ENCODE measurements at places on chromosomes 11 and 22. TPM values are rescaled to one million over a fixed set of nuclear protein-coding genes. Genes with fewer than 3 reads are reported as not detected.

The FOLR3 gene
- not detected for total RNA-seq

DNA sequence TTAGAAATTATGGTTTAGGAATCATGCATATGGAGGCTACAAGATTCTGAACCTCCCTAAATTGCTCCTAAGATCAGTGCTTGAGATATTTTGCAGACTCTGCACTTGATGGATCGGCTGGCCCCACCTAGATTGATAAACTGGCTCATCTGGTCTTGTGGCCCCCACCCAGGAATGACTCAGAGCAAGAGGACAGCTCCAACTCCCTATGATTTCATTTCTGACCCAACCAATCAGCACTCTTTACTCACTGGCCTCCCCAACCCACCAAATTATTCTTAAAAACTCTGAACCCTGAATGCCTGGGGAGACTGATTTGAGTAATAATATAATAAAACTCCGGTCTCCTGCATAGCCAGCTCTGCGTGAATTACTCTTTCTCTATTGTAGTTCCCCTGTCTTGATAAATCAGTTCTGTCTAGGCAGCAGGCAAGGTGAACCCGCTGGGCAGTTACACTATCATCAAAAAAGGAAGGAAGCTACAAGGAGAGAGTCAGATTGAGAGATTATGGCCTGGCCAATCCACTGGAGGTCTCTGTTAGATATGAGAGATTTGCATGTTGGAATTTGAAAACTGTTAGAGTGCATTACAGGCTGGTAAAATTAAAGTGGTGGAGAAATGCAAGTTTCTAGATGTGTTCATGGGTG, 245.8 kb downstream of the CSNK2A3 start:
- no peak overlapping the region for H3K27ac ChIP-seq
- H3K4me1 ChIP-seq: no peaks in the 10 kb centered on the region
- H3K36me3 ChIP-seq: no peaks in the 10 kb centered on the region
- H3K4me3 ChIP-seq: no peak overlapping the region
- no peaks in the 10 kb centered on the region for H3K27me3 ChIP-seq
- no peak for DNase-seq

The CTSW gene
- total RNA-seq: not detected

DNA sequence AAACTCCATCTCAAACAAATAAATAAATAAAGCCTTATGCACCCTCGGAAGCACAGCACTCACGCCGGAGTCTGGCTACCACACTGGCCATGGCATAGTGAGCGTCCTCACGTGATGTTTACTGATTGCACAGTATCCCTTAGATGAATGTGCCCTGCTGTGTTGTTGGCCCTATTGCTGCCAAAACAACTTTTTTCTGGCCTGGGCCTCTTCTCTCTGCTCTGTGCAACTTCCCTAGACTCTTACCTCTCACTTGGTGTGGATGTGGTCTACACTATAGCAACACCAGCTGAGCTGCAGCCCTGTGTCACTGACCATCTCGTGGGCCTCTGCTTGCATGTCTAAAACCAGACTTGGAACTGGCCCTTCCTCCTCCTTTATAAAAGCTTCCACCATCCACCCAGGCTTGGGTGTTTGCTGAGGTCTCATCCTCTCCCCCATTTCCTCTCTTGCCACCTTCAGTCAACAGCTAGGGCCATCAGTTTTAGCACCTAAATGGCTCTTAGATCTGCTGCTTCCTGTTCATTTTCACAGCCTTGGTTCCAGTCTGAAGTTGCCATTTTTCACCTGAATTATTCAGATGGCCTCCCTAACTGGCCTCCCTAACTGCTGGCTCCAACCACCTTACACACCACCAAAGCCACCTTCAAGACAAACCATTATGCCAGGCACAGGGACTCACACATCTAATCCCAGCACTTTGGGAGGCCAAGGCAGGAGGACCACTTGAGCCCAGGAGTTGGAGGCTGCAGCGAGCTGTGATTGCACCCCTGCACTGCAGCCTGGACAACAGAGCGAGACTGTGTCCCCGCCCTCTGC, 9.2 kb downstream of the ZNF74 start:
- H3K4me1 ChIP-seq: no peaks in the 10 kb centered on the region
- no peak for DNase-seq
- H3K36me3 ChIP-seq: peaks cover 8% of the 10 kb centered on the region
- H3K4me3 ChIP-seq: no peak overlapping the region

DNA sequence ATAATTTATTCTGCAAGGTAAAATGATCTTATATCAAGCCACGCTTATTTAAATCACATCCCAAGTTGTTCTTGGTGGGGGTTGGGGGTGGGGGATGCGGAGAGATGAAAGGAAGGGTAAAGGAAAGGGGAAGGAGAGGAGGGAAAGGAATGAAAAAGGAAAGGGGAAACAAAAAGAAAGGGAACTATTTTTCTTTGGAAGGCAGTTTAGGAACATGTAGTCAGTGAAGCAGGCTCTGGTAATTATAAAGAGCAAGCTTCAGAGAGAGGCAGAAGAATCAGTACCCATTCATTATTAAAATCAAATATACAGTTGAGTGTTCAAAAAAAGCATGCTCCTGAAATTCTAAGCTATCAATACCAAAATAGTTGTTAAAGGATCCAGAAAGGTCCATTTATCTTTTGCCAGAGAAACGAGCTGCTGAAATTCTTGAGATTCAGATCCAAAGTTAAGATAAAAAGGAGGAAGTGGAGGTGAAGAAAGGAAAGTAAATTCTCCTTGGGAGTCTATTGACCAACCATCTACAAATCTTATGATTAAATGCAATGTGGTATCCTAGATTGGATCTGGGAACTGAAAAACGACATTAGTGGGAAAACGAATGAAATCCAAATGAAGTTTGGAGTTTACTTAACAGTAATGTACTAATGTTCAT, 107.4 kb downstream of the SGSM3 start:
- H3K36me3 ChIP-seq: no peaks in the 10 kb centered on the region
- no peak for DNase-seq
- H3K27me3 ChIP-seq: no peaks in the 10 kb centered on the region

The RAB39A gene
- 19.1 TPM for total RNA-seq

DNA sequence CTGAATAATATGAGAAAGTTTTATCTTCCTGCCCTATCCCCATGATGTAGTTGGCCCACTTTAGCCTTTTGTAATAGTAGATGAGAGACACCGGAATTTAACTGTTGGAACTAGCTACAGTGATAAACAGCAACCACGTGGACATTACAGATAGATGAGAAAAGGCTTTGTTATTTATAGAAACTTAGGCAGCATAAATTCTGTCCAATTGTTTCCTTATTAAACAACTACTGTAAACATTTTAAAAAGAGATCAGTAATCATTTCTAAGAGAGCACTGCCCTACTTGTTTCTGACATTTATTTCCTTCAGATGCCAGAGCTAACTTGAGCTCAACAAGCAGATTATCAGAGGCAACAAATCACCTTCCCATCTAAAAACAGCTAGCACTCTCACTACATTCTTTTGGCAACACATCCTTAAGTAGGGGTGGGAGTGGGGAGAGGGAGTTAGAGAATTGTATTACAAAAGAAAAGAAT, 63.1 kb downstream of the SOX6 start:
- no peaks in the 10 kb centered on the region for H3K36me3 ChIP-seq
- no peaks in the 10 kb centered on the region for H3K27me3 ChIP-seq
- H3K4me1 ChIP-seq: no peaks in the 10 kb centered on the region
- no peak overlapping the region for H3K4me3 ChIP-seq
- DNase-seq: no peak

DNA sequence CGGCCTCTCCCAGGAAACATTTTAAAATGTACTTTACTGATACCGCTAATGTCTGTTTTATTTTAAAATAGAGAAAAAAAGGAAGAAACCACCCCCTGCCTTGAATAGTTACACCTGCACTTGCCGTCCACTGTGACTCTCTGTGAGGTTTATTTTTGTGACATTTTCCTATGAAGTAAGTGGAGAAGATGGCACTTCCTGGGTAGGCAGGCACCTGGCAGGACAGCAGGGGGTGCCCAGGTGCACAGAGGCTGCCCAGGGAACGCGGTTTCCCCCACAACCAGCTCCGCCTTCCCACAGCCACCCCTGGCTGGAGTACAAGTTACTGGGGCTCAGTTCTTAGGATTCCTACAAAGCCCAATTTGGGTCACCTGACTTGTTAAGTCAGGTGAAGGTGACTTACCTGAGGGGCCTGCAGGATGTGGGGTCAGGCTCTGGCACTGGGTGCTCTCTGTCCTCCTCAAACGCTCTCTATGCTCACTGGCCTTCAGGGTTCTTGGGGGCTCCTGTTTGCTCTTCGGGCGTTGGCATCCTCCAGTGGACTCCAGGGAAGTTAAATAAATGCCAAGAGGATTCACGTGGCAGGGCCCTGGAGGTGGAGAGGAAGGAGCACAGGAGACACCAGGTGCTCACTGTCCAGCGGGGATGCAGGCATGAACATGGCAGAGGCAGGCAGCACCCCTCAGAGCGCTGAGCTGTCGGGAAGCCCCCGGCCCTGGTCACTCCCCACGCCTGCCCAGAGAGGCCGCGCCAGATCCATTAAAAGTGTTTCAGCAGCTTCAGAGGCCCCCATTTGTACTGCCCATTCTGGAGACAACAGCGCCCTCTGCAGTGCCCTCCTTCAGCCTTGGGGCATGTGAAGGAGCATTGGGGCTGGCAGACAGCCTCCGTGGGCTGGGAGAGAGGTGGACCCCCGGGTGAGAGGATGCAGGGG, 1021.2 kb downstream of the TBC1D22A start:
- no peak overlapping the region for H3K27ac ChIP-seq
- no peaks in the 10 kb centered on the region for H3K4me1 ChIP-seq
- H3K36me3 ChIP-seq: no peaks in the 10 kb centered on the region
- DNase-seq: no peak

DNA sequence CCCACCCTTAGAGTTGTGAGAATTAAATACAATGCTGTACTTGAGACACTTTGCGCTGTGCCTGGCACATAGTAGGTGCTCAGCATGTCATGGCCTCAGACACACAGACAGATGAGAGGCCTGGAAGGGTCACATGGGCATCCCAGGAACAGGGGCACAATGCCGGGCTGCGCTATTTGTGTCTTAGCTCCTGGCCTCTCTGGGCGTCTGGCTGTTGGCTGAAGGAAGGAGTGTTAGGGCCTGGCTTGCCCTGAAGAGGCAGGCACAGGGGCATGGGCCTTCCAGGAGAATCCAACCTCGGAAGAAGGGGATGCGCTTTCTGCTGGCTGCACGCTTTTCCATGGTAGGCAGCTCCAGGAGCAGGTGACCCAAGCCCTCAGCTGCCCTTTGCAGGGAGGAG, 41.4 kb downstream of the ST14 start:
- DNase-seq: no peak
- no peaks in the 10 kb centered on the region for H3K4me1 ChIP-seq
- H3K27me3 ChIP-seq: no peaks in the 10 kb centered on the region

DNA sequence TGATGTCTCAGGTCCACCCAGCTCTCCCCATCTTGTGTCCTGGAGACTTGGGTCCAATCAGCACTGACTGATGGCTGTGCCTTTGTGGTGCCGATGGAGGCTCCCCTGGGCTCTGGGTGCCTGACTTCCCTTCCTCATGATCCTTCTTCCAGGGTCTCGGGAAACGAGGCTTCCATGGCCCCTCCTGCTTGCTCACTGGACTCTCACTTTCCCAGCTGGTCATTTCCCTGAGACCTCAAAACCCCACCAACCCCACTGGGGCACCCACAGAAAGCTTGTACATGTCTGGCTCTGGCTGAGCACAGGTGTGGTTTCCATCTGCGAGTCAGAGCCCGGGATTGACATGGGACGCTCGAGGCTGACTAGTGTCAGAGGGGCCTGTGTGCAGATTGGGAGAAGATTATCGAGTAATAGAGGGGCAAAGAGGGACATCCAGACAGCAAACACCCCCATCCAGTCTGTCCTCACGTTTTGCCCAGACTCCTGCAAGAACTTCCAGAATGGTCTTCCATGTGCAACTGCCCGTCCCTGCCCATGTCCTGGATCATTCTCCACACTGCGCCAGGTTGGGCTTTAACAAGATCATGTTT, 15.1 kb downstream of the APOL1 start:
- no peak overlapping the region for H3K27ac ChIP-seq
- no peak overlapping the region for H3K4me3 ChIP-seq
- no peaks in the 10 kb centered on the region for H3K36me3 ChIP-seq
- DNase-seq: no peak
- no peaks in the 10 kb centered on the region for H3K4me1 ChIP-seq

- no peak overlapping the region for H3K27ac ChIP-seq
- H3K4me1 ChIP-seq: no peaks in the 10 kb centered on the region
- no peak for DNase-seq
- H3K4me3 ChIP-seq: no peak overlapping the region
- H3K36me3 ChIP-seq: no peaks in the 10 kb centered on the region
These were observed 165.8 kb upstream of the SYT13 start for GRCh38 chr11:45451766-45452440.

DNA sequence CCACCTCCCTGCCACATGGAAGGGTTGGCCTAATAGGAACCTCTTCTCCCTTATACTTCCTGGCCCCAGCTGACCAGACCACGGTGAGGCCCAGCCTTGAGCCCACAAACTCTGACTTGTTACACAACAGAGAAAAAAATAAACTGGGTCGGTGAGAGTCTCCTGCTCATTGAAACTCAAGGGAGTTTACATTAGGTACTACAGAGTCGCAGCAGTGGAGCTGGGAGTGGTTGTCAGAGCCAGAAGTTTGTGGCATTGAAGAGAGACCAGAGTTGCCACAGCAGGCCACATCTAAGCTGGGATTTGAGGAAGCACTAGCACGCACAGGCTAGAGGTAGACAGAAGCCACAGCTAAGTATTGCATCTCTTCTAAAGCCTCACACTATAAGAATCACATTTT, 296.2 kb downstream of the DDX10 start:
- H3K4me1 ChIP-seq: peaks cover 12% of the 10 kb centered on the region
- no peak overlapping the region for H3K4me3 ChIP-seq
- H3K36me3 ChIP-seq: no peaks in the 10 kb centered on the region
- H3K27me3 ChIP-seq: no peaks in the 10 kb centered on the region

GRCh38 chr11:114132417-114132816, 72.9 kb downstream of the ZBTB16 start:
- H3K4me1 ChIP-seq: no peaks in the 10 kb centered on the region
- no peak overlapping the region for H3K4me3 ChIP-seq
- H3K27me3 ChIP-seq: no peaks in the 10 kb centered on the region
- no peak overlapping the region for H3K27ac ChIP-seq
- H3K36me3 ChIP-seq: no peaks in the 10 kb centered on the region
- no peak for DNase-seq

The TYR gene
- total RNA-seq: not detected

DNA sequence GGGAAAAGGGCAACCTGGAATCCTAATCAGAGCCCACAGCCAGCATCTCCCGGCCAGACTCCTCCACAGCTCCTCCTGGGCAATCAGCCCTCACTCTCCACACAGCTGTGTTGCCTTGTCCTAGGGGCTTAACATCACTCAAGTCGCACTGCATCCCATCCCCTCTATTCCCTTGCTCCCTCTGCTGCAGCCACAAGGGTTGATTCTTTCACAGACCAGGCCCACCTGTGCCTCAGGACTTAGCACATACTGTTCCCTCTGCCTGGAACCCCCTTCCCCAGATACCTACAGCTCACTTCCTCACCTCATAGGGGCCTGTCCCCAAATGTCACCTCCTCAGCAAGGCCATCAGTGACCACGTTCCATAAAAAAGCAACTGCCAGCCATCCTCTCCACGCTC, 18.4 kb downstream of the SPATA19 start:
- no peak overlapping the region for H3K27ac ChIP-seq
- DNase-seq: peak; percentile 14
- no peak overlapping the region for H3K4me3 ChIP-seq
- no peaks in the 10 kb centered on the region for H3K36me3 ChIP-seq
- no peaks in the 10 kb centered on the region for H3K27me3 ChIP-seq

The GRM5 gene
- 0.43 TPM for total RNA-seq

Measured in H1 (cell line).